A549 treated with Hydrocortisone at 1 μM for 4 hours (cell line): ENCODE measurements at places on chromosomes 6 and 20. TPM values are rescaled to one million over a fixed set of nuclear protein-coding genes. Genes with fewer than 3 reads are reported as not detected.

The PPIL6 gene
- 2.9 to 3.8 TPM (median 3.1 TPM) in 5 replicates for total RNA-seq

The FERMT1 gene
- 14.2 to 18.4 TPM (median 14.7 TPM) in 5 replicates for total RNA-seq

The CAPN11 gene
- total RNA-seq = 0.05 to 0.06 TPM (median 0.05 TPM) in 3 of 5 replicates, not detected in the others

The ADISSP gene
- 102 to 158 TPM (median 151 TPM) in 5 replicates for total RNA-seq

The PBOV1 gene
- total RNA-seq = not detected in 5 replicates

The KIAA1755 gene
- total RNA-seq = 0.08 to 0.23 TPM (median 0.15 TPM) in 5 replicates

The CLPSL1 gene
- not detected in 5 replicates for total RNA-seq

The NR2E1 gene
- 0.03 to 0.22 TPM in 2 of 5 replicates, not detected in the others for total RNA-seq

The NOL7 gene
- 65.3 to 75.0 TPM (median 69.2 TPM) in 5 replicates for total RNA-seq

The ADGRF5 gene
- 0.03 TPM in 1 of 5 replicates, not detected in the others for total RNA-seq

The C6orf136 gene
- total RNA-seq = 12.2 to 14.6 TPM (median 13.7 TPM) in 5 replicates

The RAD21L1 gene
- total RNA-seq = not detected in 5 replicates

The OR2B6 gene
- 0.15 to 0.31 TPM (median 0.18 TPM) in 3 of 5 replicates, not detected in the others for total RNA-seq

The ASIP gene
- not detected in 5 replicates for total RNA-seq

The ANKEF1 gene
- 5.8 to 6.7 TPM (median 6.3 TPM) in 5 replicates for total RNA-seq

The SCRT2 gene
- total RNA-seq = 0.02 TPM in 1 of 5 replicates, not detected in the others

The BFSP1 gene
- 3.8 to 4.6 TPM (median 4.3 TPM) in 5 replicates for total RNA-seq

The CPXM1 gene
- 0.06 TPM in 1 of 5 replicates, not detected in the others for total RNA-seq

The SAMD5 gene
- 0.43 to 0.75 TPM (median 0.52 TPM) in 5 replicates for total RNA-seq

The CCDC170 gene
- total RNA-seq = 0.03 to 0.12 TPM (median 0.08 TPM) in 4 of 5 replicates, not detected in the other

The ARHGAP18 gene
- 4.0 to 6.3 TPM (median 5.2 TPM) in 5 replicates for total RNA-seq

The FOXF2 gene
- total RNA-seq = 14.4 to 20.7 TPM (median 19.4 TPM) in 5 replicates

The PRICKLE4 gene
- total RNA-seq = 0.70 to 1.2 TPM (median 0.92 TPM) in 5 replicates

The SPEF1 gene
- 1.3 to 2.3 TPM (median 1.9 TPM) in 5 replicates for total RNA-seq

The DEFB132 gene
- not detected in 5 replicates for total RNA-seq

The TP53INP2 gene
- total RNA-seq = 6.6 to 9.0 TPM (median 7.9 TPM) in 5 replicates

The ADAM33 gene
- total RNA-seq = 0.05 to 0.17 TPM (median 0.09 TPM) in 4 of 5 replicates, not detected in the other

The HLA-DRA gene
- total RNA-seq = not detected in 5 replicates

The MCHR2 gene
- not detected in 5 replicates for total RNA-seq

The FLRT3 gene
- 1.9 to 3.7 TPM (median 2.0 TPM) in 5 replicates for total RNA-seq

The GHRH gene
- total RNA-seq = not detected in 5 replicates

The PLEKHG1 gene
- 0.32 to 1.3 TPM (median 0.58 TPM) in 5 replicates for total RNA-seq

The KHDC1L gene
- total RNA-seq = 0.24 to 0.75 TPM (median 0.35 TPM) in 3 of 5 replicates, not detected in the others

The LIME1 gene
- total RNA-seq = 5.0 to 9.8 TPM (median 8.9 TPM) in 5 replicates

The MTFR2 gene
- 10.9 to 14.8 TPM (median 12.3 TPM) in 5 replicates for total RNA-seq

The NRN1 gene
- 0.38 to 1.0 TPM (median 0.60 TPM) in 5 replicates for total RNA-seq

The TRAPPC3L gene
- not detected in 5 replicates for total RNA-seq

The BTBD3 gene
- total RNA-seq = 11.9 to 18.1 TPM (median 17.0 TPM) in 5 replicates

The B3GALT4 gene
- 0.56 to 1.2 TPM (median 0.95 TPM) in 5 replicates for total RNA-seq

The NKAIN2 gene
- not detected in 5 replicates for total RNA-seq

The TMEM217 gene
- total RNA-seq = 0.41 to 0.82 TPM (median 0.64 TPM) in 5 replicates

The EYA4 gene
- 8.0 to 11.6 TPM (median 9.4 TPM) in 5 replicates for total RNA-seq

The LST1 gene
- total RNA-seq = 0.37 TPM in 1 of 5 replicates, not detected in the others

The NT5E gene
- total RNA-seq = 21.1 to 33.8 TPM (median 28.5 TPM) in 5 replicates

The JAG1 gene
- 30.5 to 49.6 TPM (median 37.5 TPM) in 5 replicates for total RNA-seq

The NCOA5 gene
- total RNA-seq = 19.8 to 24.0 TPM (median 21.2 TPM) in 5 replicates

The PARD6B gene
- 2.7 to 3.9 TPM (median 3.4 TPM) in 5 replicates for total RNA-seq

The GTSF1L gene
- total RNA-seq = not detected in 5 replicates

The FKBP1C gene
- 1.8 to 2.4 TPM (median 2.1 TPM) in 5 replicates for total RNA-seq

The C6orf141 gene
- 7.8 to 10.1 TPM (median 9.2 TPM) in 5 replicates for total RNA-seq

The FRS3 gene
- 2.0 to 2.8 TPM (median 2.2 TPM) in 5 replicates for total RNA-seq
